Stimulated activated naive CD4-positive, alpha-beta T cell treated with Interleukin-2 at 50 U/mL for 16 hours (primary cell): ENCODE measurements at places on chromosomes 1 and 21.

DNA sequence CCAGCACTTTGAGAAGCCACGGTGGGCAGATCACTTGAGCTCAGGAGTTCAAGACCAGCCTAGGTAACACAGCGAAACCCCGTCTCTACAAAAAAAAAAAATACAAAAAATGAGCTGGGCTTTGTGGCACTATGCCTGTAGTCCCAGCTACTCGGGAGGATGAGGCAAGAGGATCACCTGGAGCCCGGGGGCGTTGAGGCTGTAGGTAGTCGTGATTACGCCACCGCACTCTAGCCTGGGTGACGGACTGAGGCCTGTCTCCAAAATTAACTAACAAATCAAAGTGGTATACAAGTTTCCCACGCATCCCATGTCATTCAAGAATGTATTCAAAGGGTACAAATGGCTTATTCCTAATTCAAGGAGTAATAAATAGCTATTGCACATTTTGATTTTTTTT is 2.4 kb downstream of the AUNIP start:
- no peak for DNase-seq

DNA sequence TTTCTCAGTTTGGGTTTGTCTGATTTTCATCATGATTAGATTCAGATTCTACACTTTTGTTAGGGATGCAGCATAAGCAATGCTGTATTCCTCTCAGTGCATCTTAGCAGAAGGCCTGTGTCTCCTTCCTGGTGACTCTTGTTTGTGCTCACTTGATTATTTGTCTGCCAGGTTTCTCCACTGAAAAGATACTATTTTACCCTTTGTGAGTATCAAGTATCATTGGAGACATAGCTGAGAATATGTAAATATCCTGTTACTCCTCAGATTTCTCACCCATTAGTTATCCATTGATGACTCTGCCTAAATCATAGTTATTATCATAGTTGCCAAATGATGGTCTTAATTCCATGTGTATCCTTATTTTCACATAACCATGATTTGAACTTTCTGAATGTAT is 148.5 kb downstream of the POU2F1 start:
- DNase-seq = no peak

DNA sequence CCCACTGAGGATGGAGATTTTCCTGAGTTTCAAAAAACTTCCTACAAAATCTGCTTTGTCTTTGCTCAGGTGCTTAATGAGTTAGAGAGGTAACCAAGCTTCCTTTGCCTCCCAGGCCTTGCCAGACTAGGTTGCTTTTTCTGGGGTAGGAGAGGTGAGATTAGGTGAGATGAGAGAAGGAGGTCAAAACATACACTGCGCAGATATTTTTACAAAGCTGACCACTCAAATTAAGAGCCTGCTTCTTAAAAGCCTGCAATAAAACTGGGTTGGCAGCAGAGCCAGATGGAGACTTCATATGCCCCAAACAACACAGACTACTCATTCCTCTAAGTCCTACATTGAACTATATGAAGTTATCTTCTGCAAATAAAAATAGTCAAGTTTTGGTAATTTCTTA is 352.5 kb downstream of the NUF2 start:
- DNase-seq = no peak

- DNase-seq = no peak
Measured at GRCh38 chr1:91404151-91405012, at the start of gene HFM1. Gene HFM1 (minus strand): TSS chr1:91404837. CDS start chr1:91401082, 3,755 bp downstream.

GRCh38 chr1:2865571-2866421 is 64.3 kb upstream of the TTC34 start:
- no peak for DNase-seq

DNA sequence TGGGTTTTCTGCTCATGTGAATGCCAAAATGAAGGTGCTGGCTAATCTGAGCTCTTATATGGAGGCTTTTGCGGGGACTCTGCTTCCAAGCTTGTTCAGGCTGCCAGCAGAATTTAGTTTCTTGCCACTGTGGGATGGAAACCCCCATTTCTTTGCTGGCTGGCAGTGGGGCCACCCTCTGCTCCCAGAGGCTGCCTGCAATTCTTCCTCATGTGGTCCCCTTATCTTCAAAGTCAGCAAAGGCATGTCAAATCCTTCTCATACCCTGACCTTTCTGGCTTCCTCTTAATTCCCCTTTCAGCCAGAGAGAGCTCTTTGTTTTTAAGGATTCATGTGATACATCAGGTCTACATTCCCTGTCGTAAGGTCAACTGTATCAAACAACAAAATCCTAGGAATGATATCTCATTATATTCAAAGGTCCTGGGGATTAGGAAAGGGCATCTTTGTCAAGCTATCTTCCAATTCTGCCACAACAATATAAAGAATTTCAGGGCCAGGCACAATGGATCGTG is 5.2 kb upstream of the GPR161 start:
- no peak for DNase-seq
